ENCODE measurements at places on chromosomes 16 and 17.

GRCh38 chr17:74898376-74898946 is 5.0 kb upstream of the FADS6 start:
- DNase-seq = no peak

- DNase-seq = no peak
Observed at GRCh38 chr16:2371421-2371820, 30.9 kb upstream of the ABCA3 start.

DNA sequence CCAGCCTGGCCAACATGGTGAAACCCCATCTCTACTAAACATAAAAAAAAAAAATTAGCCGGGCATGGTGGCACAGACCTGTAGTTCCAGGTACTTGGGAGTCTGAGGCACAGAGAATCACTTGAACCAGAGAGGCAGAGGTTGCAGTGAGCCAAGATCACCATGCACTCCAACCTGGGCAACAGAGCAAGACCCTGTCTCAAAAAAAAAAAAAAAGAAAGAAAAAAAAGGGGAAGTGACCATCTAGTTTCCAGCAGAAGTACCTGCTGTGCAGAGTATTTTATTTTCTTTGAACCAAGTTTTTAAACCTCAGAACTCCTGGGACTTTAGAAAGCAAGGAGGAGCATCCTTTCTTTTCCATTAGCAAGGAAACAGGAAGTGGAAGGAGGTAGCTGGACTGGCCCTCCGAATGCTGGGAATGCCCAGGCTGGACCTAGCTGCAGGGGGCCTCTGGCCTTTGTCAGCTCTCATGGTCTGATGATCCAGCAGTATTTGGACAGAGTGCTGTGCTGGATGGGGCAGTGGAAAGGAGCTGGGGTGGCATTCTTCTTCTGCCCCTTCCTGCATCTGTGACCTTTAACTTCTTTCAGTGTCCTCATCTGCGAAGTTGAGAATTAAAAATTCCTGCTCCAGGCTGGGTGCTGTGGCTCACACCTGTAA is 6.6 kb downstream of the GID4 start:
- DNase-seq = no peak

- DNase-seq = no peak
Observed at GRCh38 chr17:49836111-49837030, 11.5 kb downstream of the TAC4 start.

DNA sequence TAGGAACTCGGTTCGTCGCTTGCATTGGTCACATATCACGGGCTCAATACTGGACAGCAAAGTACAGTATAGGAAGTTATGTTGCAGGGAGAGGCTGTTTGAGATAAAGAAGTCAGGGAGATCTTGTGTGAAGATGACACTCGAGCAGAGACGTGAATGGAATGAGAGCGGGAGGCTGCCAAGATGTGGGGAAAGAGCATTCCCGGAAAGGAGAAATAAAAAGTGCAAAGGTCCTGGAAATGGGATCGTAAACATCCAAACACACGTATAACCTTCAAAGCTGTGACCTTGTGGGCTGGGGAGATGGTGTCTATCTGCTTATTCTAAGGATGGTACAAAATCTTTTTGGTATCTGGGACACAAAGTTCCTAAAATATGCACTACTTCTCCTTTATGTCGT is 43.0 kb upstream of the MYOCD start:
- DNase-seq = no peak

- no peak for DNase-seq
Observed at GRCh38 chr17:77737442-77738265, 220.8 kb upstream of the TNRC6C start.

DNA sequence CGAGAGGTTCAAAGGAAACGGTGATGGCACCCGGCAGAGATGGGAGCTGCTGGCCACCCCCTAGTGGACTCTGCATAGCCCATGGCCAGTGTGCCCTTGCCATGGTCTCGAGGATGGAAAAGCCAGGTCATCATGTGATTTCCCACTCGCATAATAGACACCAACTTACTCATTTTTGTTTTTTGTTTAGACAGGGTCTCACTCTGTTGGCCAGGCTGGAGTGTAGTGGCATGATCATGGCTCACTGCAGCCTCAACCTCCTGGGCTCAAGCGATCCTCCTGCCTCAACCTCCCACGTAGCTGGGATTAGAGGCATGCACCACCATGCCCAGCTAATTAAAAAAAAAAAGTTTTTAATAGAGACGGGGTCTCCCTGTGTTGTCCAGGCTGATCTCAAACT is 27.6 kb downstream of the LDHD start:
- no peak for DNase-seq

DNA sequence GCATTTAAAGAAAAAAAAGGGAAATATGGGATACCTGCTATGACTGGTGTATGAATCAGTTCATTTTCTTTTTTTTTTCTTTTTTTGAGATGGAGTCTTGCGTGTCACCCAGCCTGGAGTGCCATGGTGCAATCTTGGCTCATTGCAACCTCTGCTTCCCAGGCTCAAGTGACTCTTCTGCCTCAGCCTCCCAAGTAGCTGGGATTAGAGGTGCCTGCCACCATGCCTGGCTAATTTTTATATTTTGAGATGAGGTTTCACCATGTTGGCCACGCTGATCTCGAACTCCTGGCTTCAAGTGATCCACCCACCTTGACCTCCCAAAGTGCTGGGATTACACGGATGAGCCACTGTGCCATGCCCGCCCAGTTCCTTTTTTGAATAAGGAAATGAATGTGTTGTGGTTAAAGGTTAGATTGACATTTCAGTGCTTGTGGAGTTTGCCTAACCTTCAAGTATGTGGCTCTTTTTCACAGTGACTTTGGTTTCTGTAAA is 7.7 kb downstream of the HAPSTR1 start:
- DNase-seq = no peak

GRCh38 chr16:68902003-68902968 is 59.0 kb downstream of the TANGO6 start:
- no peak for DNase-seq

GRCh38 chr17:64940055-64940454 is 20.8 kb upstream of the LRRC37A3 start:
- no peak for DNase-seq

DNA sequence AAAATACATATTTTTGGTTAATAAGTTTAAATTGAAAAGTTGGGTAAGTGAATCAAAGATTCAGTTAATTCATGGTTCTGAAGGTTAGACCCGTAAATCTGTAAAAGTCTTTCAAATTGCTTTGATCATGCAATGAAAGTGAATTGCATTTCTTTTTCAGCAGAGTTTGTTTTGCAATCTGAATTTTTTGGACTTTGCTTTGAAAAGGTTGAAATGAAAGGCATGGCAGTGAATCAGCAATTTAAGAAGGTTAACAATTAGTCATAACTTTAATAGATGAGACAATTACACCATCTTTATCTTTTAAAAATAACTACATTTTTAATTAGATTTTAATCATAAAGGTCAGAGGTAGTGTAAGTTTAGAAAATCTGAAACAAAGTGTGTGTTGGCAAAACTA is 310.9 kb upstream of the KCNJ16 start:
- DNase-seq = no peak

All from activated CD4-positive, CD25-positive, alpha-beta regulatory T cell treated with anti-CD3 and anti-CD28 coated beads, Interleukin-2, amount 50 U/mL, for 16 hours (primary cell).